Mucosa of gallbladder (tissue), 1 donor: ENCODE measurements at places on chromosomes 16 and 17.

- no peak for DNase-seq
Observed at GRCh38 chr16:87445486-87445885, 47.3 kb downstream of the ZCCHC14 start.

- no peak for DNase-seq
Observed at GRCh38 chr16:73371584-73372319, 323.8 kb upstream of the ZFHX3 start.

DNA sequence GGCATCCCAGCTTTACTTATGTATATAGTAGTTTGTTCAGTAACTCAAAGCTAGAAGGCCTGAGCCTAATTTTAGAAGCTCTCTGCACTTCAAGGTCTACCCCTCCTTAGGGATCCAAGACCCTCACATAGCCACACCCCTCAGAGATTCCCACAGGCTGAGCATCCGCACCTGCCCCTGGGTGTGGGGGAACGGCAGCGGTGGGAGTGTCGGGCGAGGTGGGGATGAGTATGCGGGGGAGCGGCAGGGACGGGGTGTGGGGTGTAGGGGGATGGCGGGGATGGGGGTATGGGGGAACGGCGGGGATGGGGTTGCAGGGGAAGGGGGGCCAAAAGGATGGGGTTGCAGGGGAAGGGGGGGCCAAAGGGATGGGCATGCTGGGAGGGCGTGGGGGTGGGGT, 24.9 kb upstream of the BEAN1 start:
- DNase-seq, result no peak

DNA sequence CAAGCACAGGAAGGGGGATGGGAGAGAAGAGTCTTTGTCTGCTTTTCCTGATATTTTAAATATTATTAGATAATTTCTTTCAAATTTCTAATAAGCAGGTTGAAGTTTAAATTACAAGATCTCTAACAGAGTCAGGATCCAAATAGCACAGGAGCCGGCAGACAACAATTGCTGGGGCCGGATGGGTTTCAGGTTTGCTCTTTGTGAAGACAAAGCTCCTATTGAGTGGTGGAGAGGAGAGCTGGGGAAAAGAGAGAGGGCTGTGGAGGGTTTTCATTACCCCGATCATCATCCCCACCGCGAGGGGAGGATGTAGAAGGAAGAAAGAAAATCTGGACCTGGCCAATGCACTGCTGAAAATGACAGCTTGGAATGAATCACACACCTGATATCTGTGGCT, 197.3 kb downstream of the SOX9 start:
- no peak for DNase-seq

DNA sequence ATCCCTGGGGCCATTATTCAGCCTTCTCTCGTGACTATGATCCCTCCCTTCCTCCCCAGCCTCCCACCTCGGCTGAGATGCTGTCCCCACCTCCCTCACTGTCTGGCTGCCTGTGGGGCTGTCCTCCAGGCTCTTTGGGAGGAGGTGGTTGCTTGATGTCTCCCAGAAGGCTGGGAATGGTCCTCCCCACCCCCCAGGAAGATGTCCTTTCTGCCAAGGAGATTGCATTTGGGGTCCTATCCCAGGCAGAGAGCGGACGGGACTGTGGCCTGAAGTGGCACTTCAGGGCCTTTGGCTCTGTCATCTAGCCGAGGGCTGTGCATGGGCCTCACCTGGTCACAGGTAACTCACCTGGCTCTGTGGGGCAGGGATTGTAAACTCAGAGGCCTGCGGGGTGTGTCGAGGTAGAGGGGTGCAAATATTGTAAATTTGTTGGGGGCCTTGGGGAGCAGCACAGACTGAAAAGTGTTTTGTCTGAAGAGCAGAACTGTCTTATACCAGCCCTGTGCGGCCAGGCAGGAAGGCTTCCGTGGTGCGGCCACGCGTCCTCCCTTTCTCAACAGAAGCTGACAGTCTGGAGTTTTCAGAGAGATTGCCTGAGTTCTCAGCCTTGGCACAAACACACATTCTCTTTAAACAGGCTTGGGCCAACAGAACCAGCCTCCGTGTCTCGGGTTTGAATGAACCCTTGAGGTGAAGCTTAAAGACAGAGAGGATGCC, 177.9 kb downstream of the SEC14L1 start:
- no peak for DNase-seq

- DNase-seq, result no peak
Observed at GRCh38 chr16:85094812-85095211, 17.5 kb downstream of the CIBAR2 start.

GRCh38 chr16:57799600-57800199, 2.6 kb downstream of the KIFC3 start:
- DNase-seq, result no peak

- peak; percentile 70 for DNase-seq
Observed at GRCh38 chr17:32483451-32484019, 3.3 kb upstream of the CDK5R1 start.

- DNase-seq, result peak; percentile 52
Observed at GRCh38 chr17:7834542-7834956, 532 bp downstream of the KDM6B start.

- no peak for DNase-seq
Observed at GRCh38 chr16:22624038-22624799, 113.5 kb downstream of the NPIPB5 start.

DNA sequence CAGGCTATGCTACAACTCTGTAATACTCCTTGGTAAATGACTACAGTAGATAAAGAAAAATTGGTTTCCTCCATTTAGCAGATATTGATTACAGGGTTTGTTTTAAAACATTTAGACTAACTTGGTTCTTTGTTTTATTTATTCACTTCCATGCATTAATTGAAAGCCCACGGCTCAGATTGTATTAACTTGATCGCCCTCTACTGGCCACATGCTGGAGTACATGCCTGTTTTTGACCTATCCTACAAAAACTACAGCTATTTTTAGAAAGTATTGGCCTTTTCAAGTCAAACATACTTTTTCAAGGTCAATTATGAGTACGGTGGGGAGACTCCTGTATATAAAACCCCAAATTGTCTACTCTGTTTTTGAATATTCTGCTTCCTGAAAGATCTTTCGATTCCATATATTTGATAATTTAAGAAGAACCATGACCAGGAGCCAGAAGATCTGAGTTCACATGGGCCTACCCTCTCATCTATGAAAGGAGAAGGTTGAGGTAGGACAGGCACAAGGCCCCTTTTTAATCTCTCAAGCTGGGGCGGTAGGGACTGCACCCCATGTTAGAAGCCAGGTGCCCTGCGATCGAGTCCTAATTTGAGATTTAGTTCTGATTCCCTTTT, 51.8 kb downstream of the CA10 start:
- peak; percentile 30 for DNase-seq

DNA sequence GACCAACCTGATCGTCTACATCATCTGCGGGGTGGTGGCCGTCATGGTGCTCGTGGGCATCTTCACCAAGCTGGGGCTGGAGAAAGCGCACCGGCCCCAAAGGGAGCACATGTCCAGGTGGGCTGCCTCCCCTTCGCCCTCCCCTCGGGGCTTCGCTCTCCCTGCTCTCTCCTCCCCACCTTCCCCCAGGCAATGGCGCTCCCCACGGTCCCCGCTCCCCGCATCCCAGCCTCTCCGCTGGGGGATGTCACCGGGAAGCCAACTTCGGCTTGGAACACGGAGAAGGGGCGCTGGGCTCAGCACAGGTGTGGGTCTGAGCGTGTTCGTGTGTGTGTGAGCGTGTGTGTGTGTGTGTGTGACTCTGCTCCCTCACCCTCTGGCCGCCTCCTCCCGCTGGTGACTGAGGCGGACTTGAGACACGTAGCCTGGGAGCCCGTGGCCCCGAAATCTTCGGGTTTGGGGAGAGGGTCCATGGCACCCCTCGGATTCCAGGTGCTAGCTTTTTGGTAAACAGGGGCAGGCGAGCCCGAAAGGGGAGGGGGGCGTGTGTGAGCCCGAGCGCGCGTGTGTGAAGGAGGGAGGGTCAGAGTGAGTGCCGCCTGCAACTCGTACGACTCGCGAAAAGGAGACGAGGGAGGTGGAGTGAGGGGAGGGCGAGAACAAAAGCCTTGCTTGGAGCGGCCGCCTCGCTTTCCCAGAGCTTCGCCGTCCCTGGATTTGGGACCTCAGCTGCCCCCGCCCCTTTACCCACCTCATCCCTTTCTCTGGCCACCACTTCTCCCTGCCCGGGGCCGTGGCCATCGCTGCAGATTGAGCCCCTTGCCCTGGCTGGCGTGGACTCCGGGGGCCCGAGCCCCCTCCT, 1.3 kb downstream of the SHISA9 start:
- DNase-seq, result no peak

GRCh38 chr17:64259922-64260321, 3.1 kb downstream of the TEX2 start:
- DNase-seq, result no peak

- no peak for DNase-seq
Observed at GRCh38 chr17:41190328-41190727, 641 bp downstream of the KRTAP9-1 start.

DNA sequence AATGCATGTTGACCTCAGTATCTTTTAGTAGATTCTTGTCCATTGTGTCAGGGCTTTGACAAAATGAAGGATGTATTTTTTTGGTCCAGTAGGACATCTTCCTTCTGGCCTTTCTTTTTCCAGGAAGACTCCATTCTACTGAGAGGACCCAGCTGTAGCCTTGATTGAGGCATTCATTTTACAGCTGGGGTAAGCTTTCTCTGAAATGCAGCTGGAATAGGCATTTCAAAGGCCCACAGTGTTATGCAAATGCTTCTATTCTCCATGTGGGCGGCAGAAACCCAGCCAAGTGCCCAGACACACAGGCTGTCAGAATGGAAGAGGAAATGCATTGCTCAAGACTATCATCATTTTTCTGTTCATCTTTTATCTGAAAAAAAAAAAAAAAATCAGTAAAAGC, 629.0 kb upstream of the CDH8 start:
- no peak for DNase-seq

- DNase-seq, result peak; percentile 44
Observed at GRCh38 chr16:3950343-3951193, 70.1 kb upstream of the CREBBP start.

DNA sequence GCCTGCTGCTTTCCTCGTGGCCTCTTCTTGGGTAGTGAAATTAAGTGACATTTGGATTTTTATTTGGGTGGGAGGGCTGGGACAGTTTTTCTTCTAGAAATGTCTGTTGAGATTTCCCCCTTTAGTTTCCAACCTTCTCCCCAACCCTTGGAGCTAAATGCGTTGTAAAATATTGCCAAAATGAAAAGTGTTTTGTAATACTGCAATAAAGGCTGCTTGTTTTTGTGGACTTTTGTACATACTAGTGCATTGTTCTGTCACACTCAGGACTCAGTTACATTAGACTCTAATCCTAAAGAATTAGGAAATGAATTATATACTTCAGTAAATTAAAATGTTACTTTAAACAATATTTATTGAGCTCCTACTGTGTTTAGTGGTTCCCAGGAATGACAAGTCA, 21.7 kb downstream of the HEATR9 start:
- no peak for DNase-seq

DNA sequence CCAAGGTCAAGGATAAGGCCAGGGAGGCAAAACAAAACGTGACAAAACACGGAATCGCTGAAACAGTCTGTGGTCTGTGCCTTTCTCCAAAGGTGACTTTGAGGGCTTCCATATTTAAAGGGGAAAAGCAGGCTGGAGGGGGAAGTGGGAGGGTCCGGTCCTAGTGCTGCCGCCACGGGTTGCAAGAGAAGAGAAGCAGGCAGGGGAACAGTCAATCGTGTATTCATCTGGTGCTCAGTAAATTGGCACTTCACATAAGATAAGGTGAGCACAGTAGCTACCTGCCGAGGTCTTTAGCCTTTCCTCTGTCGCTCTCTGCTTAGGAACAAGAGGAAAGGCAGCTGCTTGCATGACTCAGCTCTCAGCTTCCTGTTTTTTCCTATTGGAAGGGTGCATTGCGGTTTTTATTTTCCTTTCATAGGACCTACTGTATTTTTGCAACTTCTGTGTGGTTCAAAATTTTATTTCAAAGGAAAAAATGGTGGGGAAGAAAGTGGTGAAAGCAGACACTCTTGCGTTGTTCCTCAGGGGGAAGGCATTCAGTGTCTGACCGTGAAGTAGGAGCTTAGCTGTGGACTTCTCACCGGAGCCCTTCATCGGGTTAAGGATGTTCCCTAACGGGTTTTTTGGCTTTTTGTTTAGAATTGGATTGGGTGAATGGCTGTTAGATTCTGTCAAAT, 7.1 kb upstream of the LGALS3BP start:
- DNase-seq, result peak; percentile 59

- DNase-seq, result no peak
Observed at GRCh38 chr17:59863616-59864015, 29.1 kb downstream of the TUBD1 start.

GRCh38 chr17:51159604-51160003, 6.2 kb downstream of the NME1 start:
- no peak for DNase-seq

GRCh38 chr17:76554131-76554530, 14.3 kb downstream of the PRCD start:
- DNase-seq, result no peak

DNA sequence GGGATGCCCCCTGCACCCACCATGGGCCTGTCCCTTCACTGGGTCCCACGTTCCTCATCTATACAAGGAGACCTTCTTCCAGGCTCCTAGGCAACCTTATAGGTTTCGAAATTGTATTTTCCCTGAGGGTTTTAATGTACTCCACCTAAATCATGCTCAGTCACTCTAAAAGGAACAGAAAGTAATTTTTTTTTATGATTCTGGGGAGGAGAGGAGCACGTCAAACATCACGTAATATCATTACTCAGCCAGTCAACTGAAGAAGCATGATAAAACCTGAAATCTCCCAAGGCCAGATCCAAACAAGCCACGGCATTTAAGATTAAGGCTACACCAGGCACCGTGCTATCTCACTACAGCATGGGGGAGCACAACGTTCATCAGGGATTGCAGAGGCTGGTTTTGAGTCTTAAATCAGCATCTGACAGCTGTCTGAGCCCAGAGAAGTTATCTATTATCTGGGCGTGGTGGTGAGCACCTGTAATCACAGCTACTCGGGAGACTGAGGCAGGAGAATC, 3.9 kb upstream of the TMEM114 start:
- no peak for DNase-seq

DNA sequence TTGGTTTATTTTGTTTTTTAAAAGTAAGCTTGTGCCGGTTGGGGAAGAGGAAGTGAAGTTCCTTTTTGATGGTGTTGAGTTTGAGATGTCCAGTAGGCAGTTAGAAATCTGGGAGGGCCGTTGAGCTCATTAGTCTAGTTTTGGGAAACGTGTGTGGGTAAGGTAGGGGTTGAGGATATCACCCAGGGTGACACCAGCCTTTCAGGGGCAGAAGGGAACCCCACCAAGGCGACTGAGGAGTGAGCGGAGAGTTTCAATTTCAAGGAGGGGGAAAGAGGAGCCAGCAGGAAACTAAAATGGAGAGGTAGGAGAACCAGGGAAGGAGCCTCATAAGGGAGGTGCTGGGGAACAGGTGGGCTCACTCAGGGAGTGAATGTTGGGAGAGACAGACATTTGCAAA, 22.7 kb downstream of the HAPSTR1 start:
- no peak for DNase-seq

DNA sequence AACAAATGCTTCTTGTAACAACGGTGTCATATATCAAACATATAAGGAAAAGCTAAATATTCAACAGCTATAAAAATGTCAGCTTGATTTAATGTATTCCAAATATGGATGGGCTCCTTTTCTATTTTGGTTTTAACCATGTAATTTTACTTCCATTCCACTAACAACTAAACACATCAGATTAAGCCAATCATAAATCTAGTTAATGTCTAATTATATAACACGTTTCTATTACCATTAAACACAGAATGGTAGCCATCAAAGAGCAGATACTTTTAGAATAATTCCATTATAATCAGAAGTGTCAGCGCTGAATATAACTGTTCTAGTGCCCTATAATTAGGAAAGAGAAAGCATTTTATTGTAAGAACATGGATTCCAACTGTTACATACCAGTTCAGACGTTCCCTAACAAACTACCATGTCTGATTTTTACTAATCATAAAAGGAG, 10.0 kb downstream of the CMC2 start:
- DNase-seq, result no peak
